ENCODE measurements at places on chromosomes 2 and 18. TPM values are rescaled to one million over a fixed set of nuclear protein-coding genes. Genes with fewer than 3 reads are reported as not detected.

C2orf81 gene
- total RNA-seq: 2.4 TPM

ADD2 gene
- 6.0 TPM for total RNA-seq

DNA sequence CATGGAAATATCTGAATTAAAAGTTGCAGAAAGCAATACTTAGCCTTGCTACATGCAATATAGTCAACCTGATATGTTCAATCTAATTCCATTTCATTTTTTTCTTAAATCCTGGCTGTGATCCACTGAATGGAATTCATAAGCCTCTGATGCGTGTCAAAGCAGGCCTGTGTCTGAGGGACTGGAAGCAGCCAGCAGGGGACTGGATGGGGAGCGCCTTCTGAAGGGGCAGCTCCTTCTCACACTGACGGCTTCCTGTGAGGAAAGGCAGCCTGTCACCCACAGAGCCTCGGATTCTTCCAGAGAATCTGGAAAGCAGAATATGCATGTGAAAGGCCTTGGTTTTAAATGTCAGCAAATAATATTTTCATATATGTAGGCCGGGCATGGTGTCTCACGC is 73.5 kb downstream of the KCNF1 start:
- DNase-seq: no peak

- no peak for DNase-seq
Observed at GRCh38 chr18:55876254-55876653, 288.3 kb upstream of the TCF4 start.

GRCh38 chr18:43949291-43949690 is 672.0 kb upstream of the SYT4 start:
- DNase-seq: no peak

- no peak for DNase-seq
Observed at GRCh38 chr2:172182624-172183023, 79.9 kb upstream of the DLX2 start.
